ENCODE measurements at places on chromosomes 7 and 10. TPM values are rescaled to one million over a fixed set of nuclear protein-coding genes. Genes with fewer than 3 reads are reported as not detected.

The CHN2 gene
- 5.1 TPM for total RNA-seq

GRCh38 chr7:30321089-30321881, 36.9 kb downstream of the ZNRF2 start:
- DNase-seq: no peak

- DNase-seq: no peak
Observed at GRCh38 chr7:113405296-113406056, 287.1 kb upstream of the SMIM30 start.

The SPDYE2 gene
- total RNA-seq: not detected

GRCh38 chr10:35959252-35959651, 317.2 kb upstream of the FZD8 start:
- no peak for DNase-seq

The CFTR gene
- total RNA-seq: 0.29 TPM

The SUN1 gene
- 117 TPM for total RNA-seq

The DPCD gene
- 36.2 TPM for total RNA-seq

The ADGRA1 gene
- not detected for total RNA-seq
